ENCODE measurements at places on chromosomes 4 and X.

DNA sequence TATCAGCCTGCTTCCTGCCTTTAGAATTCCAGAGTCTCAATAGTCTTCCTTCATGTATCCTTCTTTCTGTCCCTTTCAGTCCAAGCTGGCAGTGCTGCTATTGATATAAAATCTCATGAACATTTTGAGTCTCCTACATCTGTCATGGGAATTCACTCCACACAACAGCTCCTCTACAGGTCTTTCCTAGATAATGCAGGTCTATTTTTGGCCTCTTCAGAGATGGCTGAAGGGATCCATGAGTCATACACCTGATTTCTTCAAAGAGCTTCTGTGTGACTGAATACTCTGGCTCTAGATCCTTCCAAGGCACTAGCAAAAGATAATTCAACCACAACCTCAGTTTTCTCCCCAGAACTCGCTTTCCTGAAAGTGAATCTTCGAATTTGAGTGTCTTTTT lies 115.4 kb downstream of the STPG2 start:
- DNase-seq: no peak

GRCh38 chr4:24794480-24794879 lies 893 bp upstream of the SOD3 start:
- DNase-seq: no peak

DNA sequence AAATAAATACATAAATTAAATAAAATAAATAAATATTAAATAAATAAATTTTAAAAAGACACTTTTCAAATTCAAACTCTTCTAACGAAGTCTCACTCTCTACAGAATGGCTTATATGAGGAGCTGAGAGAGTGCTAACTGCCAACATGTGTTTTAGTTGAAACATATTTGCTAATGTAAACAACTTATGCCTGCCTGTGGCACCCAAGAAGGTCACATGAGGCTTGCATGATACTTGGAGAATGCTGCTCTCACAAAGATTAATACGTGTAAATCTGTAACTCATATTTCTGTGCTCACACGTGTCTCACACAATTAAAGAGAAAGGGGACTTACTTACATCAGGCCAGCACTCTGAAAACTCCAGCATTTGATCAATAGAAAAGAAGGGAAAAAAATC lies 43.2 kb upstream of the PITX2 start:
- DNase-seq: no peak

- DNase-seq: no peak
Measured at GRCh38 chrX:82127228-82128123, 925.6 kb downstream of the SH3BGRL start.

- DNase-seq: no peak
Measured at GRCh38 chr4:139764686-139765310, 99.2 kb downstream of the MGST2 start.

DNA sequence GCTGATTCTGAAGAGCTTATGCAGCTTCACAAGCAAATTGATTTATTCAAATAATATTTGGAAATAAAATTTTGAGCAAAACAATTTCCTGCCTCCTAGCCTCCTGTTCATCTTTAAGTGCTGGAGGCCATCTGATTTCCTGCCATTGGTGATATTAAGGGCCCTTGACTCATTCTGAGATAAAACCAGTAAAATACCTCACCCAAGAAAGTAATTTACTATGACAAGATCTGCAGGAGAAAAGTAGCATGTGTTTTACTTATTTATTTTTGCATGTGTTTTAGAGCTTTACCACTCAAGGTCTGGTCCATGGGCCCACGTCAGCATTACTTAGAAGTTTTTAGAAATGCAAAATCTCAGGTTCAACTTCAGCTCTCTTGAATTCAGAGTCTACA lies 67.7 kb downstream of the DCLK2 start:
- no peak for DNase-seq

GRCh38 chr4:114226968-114227760 lies 247.7 kb upstream of the ARSJ start:
- no peak for DNase-seq

DNA sequence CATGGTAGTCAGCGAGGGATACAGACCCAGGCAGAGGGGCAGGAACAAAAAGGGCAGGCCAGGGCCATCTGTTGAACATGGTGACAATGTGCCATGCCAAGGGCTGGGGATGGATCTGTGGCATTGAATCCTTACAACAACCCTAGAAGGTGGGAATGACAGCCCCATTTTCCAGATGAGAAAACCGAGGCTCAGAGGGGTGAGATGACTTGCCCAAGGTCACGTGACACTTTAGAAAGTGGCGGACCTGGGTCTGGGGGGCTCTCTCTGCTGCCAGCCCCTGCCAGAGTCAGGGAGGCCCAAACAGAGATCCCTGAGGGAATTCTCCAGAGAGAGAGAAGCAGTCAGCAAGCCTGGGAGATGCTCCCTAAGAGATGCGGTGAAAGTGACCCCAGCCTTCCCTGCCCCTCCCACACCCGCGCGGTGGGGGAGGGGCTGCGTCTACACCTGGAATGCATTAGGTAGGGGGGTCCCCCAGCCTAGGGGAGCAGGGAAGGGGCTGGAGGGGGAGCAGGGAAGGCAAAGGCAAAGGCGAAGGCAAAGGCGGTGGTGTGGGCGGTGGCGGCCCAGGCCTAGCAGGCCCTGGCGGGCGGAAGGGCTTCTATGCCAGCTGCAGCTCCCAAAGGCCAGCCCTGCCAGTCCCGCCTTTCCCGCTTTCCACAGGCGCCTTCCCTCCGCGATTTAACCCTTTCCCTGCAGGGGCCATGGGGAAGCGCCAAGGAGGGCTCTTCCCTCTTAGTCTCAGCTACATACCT lies 13.0 kb downstream of the FGD1 start:
- DNase-seq: no peak

Data from anterior cingulate cortex (tissue), 58 donors.